ENCODE measurements at places on chromosomes 5 and 9.

GRCh38 chr9:93422977-93423616, 28.4 kb upstream of the FAM120A start:
- DNase-seq: no peak

- DNase-seq: no peak
Measured at GRCh38 chr5:154516475-154516874, 38.4 kb upstream of the HAND1 start.

DNA sequence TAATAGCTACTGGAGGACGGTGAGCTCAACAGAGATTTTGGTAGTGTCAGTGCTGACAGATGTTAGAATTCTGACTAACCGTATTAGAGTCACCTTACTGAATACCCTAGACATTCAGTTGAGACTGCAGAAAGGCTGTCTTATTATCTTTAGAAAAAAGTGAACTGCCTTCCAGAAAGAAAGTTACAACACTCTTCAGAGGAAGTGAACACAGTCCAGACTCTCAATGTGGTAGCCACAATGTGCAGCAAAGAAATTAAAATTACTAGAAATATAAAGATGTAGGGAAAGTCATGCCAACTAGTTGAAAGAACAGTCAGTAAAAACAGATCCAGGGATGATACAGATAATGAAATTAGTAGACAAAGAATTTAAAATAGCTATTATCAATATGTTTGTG, 47.1 kb upstream of the COL15A1 start:
- no peak for DNase-seq

DNA sequence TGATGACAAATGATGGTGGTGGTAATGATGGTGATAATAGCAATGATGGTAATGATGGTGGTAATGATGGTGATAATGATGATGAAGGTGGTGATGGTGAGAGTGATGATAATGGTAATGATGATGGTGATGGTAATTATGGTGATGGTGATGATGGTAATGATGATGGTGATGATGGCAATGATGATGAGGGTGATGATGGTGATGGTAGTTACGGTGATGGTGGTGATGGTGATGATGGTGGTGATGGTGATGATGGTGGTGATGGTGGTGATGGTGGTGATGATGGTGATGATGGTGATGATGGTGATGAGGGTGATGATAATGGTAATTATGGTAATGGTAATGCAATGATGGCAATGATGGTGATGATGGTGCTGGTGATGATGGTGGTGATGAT, 91.1 kb downstream of the DAP start:
- no peak for DNase-seq

DNA sequence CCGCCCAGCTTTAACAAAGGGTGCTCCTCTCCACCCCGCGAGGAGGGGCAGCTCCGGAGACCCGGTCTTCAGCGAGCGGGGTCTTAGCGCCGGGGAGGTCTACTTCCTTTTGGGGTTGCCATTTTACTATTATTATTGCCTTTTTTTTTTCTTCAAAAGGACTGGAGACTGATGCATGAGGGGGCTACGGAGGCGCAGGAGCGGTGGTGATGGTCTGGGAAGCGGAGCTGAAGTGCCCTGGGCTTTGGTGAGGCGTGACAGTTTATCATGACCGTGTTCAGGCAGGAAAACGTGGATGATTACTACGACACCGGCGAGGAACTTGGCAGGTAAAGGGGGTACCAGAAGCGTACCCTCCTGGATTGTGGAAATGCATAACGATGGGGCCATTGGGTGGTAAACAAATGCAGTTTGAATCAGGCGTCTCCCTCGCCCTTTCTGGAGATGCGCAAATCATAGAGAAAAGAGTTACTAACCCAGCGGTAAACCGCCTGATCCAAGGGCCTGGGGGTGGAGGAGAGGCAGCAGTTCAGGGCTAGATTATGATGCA, 1.2 kb downstream of the DAPK1 start:
- no peak for DNase-seq

DNA sequence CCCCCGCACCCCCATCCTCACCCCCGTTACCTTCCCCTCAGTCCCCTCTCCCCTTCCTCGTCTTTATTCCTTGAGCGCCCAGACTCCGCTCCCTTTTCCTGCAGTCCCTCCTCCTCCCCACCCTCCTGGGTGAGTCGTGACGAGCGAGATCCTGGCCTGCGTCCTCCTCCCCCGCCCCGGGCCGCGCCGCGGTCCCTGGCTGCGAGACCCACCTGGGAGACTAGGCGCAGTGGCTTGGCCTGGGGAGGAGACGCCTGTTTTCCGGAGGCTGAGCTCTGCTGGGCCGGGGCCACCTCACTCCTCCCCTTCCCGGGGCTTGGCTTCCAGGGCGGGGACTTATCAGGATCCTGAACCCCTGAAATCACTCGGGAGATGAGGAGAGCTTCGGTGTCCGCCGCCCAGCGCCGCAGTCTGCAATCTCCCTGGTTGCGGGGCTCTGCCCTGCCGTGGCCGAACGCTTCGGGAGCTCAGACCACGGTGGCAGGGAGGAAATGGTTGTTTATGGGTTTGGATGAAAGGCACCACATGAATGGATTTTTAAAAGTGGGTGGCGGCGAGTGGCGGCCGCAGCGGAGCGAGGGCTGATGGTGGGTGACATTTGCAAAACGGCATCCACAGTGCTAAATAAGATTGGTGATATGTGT, 984 bp downstream of the STXBP1 start:
- no peak for DNase-seq

DNA sequence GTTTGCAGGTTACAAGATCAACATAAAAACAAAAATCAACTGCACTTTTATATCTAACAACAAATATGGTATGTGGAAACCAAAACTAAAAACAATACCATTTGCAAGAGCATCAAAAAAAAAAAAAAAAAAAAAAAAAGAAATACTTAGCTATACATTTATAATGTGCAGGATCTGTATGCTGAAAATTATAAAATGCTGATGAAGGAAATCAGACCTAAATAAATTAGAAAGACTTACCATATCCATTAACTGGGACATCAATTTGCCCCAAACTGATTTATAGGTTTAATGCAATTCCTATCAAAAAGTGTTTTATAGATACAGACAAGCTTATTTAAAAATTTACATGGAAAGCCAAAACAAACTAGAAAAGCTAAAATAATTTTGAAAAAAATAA, 60.4 kb upstream of the OTP start:
- no peak for DNase-seq

- peak; percentile 82 for DNase-seq
Measured at GRCh38 chr5:53403291-53403690, 77.1 kb upstream of the FST start.

GRCh38 chr5:140251527-140251973, 51.4 kb downstream of the PFDN1 start:
- peak; percentile 46 for DNase-seq

DNA sequence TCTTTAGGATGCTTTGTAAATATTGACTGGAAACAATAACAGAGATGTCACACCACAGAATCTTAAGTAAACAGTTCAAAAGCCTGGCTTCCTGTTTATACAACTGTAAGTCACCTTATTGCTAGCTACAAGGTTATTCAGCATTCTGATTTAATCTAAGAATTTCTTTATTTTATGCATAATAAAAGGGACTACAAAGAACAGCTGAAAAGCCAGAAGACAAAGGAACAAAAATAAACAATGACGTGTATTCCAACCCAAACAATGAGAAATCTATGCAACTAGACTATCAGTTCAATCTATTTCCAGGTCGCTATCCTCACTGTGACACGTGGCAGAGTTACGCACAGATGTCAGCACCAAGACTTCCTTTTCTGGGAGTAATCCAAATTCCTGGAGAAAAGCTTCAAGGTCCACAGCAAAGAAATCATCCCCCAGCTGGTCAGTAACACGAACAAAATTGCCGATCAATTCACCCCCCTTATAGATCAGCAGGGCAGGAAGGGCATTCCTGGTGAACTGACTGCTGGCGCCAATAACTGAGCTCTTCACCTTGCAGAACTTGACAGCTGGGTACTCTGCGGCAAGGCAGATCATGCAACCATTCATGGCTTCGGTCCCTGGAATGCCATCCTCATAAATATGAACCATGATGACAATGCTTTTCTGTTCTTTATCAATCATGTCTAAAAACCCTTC, 8.4 kb downstream of the PDCL start:
- no peak for DNase-seq
